ENCODE measurements at places on chromosomes 7 and 10. TPM values are rescaled to one million over a fixed set of nuclear protein-coding genes. Genes with fewer than 3 reads are reported as not detected.

DNA sequence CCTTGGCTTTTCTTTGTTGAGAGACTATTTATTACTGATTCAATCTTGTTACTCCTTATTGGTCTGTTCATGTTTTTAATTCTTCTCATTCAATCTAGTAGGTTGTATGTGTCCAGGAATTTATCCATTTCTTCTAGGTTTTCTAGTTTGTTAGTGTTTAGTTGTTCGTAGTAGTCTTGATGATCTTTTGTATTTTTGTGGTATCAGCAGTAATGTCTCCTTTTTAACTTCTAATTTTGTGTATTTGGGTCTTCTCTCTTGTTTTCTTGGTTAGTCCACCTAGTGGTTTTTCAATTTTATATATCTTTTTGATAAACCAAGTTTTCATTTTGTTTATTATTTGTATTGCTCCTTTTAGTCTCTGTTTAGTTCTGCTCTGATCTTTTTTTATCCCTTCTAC is 546.9 kb upstream of the TPK1 start:
- no peak overlapping the region for H3K27ac ChIP-seq
- H3K4me3 ChIP-seq: no peak overlapping the region
- no peaks in the 10 kb centered on the region for H3K27me3 ChIP-seq

GRCh38 chr7:115779561-115779960 is 251.0 kb downstream of the TFEC start:
- no peaks in the 10 kb centered on the region for H3K36me3 ChIP-seq
- no peaks in the 10 kb centered on the region for H3K27me3 ChIP-seq
- no peaks in the 10 kb centered on the region for H3K4me1 ChIP-seq
- H3K4me3 ChIP-seq: no peak overlapping the region
- H3K27ac ChIP-seq: no peak overlapping the region

PALD1 gene
- total RNA-seq: 19.7 TPM

IKZF1 gene
- total RNA-seq: 24.4 TPM

IGF2BP3 gene
- 0.27 TPM for total RNA-seq

SCIN gene
- 0.49 TPM for total RNA-seq

DNA sequence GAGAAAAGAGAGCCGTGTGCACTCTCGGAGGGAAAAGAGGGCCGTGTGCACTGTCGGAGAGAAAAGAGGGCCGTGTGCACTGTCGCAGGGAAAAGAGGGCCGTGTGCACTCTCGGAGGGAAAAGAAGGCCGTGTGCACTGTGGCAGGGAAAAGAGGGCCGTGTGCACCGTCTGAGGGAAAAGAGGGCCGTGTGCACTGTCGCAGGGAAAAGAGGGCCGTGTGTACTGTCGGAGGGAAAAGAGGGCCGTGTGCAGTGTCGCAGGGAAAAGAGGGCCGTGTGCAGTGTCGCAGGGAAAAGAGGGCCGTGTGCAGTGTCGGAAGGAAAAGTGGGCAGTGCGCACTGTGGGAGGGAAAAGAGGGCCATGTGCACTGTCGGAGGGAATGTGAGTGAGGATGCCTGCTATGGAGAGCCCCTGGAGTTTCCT is 188.7 kb downstream of the DNAJB6 start:
- no peaks in the 10 kb centered on the region for H3K27me3 ChIP-seq
- H3K4me1 ChIP-seq: no peaks in the 10 kb centered on the region
- no peaks in the 10 kb centered on the region for H3K36me3 ChIP-seq

GRCh38 chr10:47340608-47341170 is 7.5 kb upstream of the RBP3 start:
- no peaks in the 10 kb centered on the region for H3K27me3 ChIP-seq
- DNase-seq: no peak
- no peak overlapping the region for H3K27ac ChIP-seq
- no peaks in the 10 kb centered on the region for H3K4me1 ChIP-seq
- no peak overlapping the region for H3K4me3 ChIP-seq

DNA sequence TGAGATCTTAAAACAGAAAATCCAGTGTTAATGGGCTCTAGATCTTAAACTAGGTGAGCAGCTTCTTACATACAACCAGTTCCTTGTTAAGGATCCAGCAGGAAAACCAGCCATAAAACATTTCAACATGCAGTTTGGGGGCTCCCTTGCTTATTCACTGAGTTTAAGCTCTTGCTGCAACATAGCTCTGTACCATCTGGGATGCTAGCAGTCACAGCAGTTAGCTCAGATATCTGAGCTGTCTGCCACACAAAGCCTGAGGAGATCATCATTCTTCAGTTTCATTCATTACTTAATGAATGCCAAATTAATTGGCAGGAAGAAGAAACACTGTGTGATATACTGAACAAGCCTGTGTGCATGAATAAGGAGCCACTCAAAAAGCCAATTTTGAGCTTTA is 62.8 kb downstream of the PODXL start:
- H3K4me3 ChIP-seq: no peak overlapping the region
- no peaks in the 10 kb centered on the region for H3K4me1 ChIP-seq
- no peaks in the 10 kb centered on the region for H3K36me3 ChIP-seq
- no peak for DNase-seq
- no peaks in the 10 kb centered on the region for H3K27me3 ChIP-seq
- no peak overlapping the region for H3K27ac ChIP-seq

DNA sequence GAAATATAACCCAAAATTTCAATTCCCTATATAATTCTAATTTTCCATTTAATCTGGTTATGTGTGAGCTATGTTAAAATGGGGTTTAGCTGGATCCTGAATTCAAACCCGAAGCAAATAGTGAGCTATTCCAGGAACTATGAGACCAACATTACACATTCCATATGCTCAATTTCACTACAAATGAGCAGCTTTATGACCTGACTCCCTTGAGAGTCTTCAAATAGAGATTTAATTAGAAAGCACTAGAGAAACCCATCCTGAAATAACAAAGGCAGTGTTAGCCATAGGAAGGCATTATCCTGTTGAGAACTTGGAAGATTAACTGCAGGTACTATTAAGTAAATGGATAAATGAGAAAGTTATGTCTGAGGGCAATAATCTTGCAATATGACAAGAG is 890.0 kb downstream of the GRM8 start:
- H3K4me1 ChIP-seq: no peaks in the 10 kb centered on the region
- no peaks in the 10 kb centered on the region for H3K27me3 ChIP-seq
- no peak overlapping the region for H3K4me3 ChIP-seq
- no peak overlapping the region for H3K27ac ChIP-seq

- no peaks in the 10 kb centered on the region for H3K36me3 ChIP-seq
- no peak overlapping the region for H3K27ac ChIP-seq
- DNase-seq: no peak
- H3K4me1 ChIP-seq: no peaks in the 10 kb centered on the region
- H3K4me3 ChIP-seq: no peak overlapping the region
- H3K27me3 ChIP-seq: no peaks in the 10 kb centered on the region
Measured at GRCh38 chr10:88809621-88810020, 7.1 kb downstream of the LIPM start.

EBLN1 gene
- total RNA-seq: not detected

DNA sequence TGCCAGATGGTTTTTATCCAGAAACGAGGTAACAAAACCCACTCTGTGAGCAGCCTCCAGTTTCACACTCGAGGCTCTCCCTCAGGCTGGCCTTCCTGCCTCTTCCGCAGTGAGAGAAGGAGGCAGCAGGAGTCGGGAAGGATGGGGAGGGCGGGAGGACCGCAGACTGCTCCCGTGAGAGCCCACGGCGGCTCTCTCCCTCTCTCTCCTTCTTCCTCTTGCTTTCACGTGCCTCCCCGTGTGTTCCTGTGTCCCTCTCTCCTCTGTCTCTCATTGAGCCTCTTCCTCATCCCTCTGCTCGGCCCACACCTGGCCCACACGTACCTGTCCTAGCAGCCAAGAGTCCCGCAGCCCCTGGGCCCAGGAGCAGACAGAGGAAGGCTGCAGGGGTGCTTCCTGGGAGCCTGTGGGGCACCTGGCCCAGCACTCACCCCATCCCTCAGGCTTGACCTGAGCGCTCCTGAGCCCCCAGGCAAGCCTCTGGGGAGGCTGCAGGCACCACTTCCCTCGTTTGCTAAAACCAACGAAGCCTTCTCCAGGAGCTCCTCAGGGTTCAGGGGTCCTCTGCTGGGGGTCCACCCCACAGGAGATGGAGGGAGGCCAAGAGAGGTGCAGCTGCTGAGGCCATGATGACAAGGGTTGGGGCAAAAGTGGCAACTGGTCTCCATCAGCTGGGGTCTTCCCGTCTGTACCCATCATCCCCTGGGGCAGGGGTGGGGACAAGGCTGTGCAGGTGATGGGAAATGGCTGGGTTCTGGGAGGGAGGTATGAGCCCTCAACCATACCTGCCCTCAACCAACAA is 13.6 kb downstream of the SPOCK2 start:
- DNase-seq: no peak
- no peaks in the 10 kb centered on the region for H3K4me1 ChIP-seq
- no peaks in the 10 kb centered on the region for H3K27me3 ChIP-seq
- H3K27ac ChIP-seq: no peak overlapping the region

OLAH gene
- 2.5 TPM for total RNA-seq

LRRC4 gene
- total RNA-seq: 0.85 TPM

DNA sequence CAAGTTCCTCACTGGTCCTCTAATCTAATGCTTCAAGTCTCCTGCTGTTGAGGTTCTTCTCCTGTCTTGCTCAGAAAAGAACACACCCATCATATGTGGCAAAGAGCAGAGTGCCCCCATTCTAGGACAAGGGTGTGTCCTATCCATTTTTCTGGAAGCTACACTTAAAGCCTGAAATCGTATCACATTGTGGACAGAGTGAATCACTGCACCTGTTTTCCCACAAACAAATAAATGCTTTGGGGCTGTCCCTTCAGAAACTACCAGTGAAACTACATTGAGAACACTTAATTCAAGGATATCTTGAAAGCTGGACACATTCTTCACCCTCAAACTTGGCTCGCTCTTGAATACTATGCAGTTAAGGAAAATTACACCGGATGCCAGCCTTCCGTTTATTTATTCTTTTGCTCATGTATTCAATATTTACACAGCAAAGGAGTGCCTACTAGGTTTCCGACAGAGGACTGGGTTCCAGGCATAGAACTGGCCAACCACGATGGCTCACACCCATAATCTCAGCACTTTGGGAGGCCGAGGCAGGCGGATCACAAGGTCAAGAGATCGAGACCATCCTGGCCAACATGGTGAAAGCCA is 473.0 kb downstream of the GALNT17 start:
- peaks cover 11% of the 10 kb centered on the region for H3K4me1 ChIP-seq
- H3K27me3 ChIP-seq: no peaks in the 10 kb centered on the region

- no peaks in the 10 kb centered on the region for H3K27me3 ChIP-seq
- no peak for DNase-seq
- no peaks in the 10 kb centered on the region for H3K4me1 ChIP-seq
- no peaks in the 10 kb centered on the region for H3K36me3 ChIP-seq
Measured at GRCh38 chr10:53361281-53361680, 588.7 kb upstream of the MBL2 start.

DNA sequence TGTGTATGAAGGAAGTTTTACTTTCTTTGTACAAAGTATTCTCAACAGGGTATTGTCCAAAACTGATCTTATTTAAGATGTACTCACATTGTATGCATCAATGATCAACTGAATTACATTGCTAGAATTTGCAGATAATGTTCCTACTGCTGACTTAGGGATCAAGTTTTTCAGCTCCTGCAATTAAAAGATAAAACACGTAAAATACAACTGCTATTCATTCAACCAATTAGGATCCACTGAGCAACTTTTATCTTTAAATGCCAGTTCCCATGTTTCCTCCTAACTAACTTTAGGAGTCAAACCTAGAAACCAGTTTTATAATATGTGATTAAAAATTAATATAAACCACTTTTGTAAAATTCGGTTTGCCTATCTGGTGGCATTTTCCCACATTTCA is 35.9 kb downstream of the ITGB1 start:
- H3K4me3 ChIP-seq: no peak overlapping the region
- no peaks in the 10 kb centered on the region for H3K27me3 ChIP-seq
- peaks cover 38% of the 10 kb centered on the region for H3K36me3 ChIP-seq

- H3K27me3 ChIP-seq: no peaks in the 10 kb centered on the region
- H3K4me1 ChIP-seq: peaks cover 52% of the 10 kb centered on the region
- no peaks in the 10 kb centered on the region for H3K36me3 ChIP-seq
- H3K27ac ChIP-seq: peak overlapping the region; percentile 87
- no peak for DNase-seq
Measured at GRCh38 chr10:14748441-14748840, 26.3 kb downstream of the FAM107B start.

FAM149B1 gene
- total RNA-seq: 9.0 TPM

GRCh38 chr10:53690524-53691240 is 918.1 kb upstream of the MBL2 start:
- no peak overlapping the region for H3K4me3 ChIP-seq
- no peak for DNase-seq
- no peaks in the 10 kb centered on the region for H3K4me1 ChIP-seq

- no peak for DNase-seq
- H3K27me3 ChIP-seq: no peaks in the 10 kb centered on the region
- H3K27ac ChIP-seq: no peak overlapping the region
- no peaks in the 10 kb centered on the region for H3K4me1 ChIP-seq
- H3K36me3 ChIP-seq: no peaks in the 10 kb centered on the region
Measured at GRCh38 chr10:34609287-34609940, 205.7 kb downstream of the PARD3 start.

DNA sequence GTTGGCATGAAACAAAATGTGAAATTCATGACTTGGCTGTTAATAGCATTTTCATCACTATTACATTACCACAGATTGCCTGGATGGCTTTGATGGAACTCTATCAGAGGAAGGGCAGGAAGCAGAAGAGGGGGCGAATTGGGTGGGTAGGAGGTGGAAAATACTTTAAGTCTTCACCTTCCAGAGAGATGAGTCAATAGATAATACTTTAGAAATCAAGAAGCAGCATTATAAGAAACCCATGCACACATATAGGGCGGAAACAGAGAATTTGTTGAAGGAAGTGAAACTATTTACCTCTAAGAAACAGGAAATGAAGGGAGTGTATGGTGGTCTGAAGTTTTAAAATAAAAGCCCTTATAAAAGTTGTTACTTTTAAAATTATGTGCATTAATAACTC is 152.1 kb upstream of the TARP start:
- DNase-seq: no peak
- H3K4me1 ChIP-seq: no peaks in the 10 kb centered on the region
- H3K27me3 ChIP-seq: no peaks in the 10 kb centered on the region
- no peak overlapping the region for H3K27ac ChIP-seq

ANKRD61 gene
- total RNA-seq: not detected

Measured in thoracic aorta (tissue), 2 donors.